Hypothalamus (tissue), 51 donors: ENCODE measurements at places on chromosomes 2 and 18.
A peak's percentile ranks its signal among the peaks of the same experiment; 100 is the strongest.

GRCh38 chr2:183996825-183997793 lies 601.2 kb upstream of the ZNF804A start:
- no peak for DNase-seq

DNA sequence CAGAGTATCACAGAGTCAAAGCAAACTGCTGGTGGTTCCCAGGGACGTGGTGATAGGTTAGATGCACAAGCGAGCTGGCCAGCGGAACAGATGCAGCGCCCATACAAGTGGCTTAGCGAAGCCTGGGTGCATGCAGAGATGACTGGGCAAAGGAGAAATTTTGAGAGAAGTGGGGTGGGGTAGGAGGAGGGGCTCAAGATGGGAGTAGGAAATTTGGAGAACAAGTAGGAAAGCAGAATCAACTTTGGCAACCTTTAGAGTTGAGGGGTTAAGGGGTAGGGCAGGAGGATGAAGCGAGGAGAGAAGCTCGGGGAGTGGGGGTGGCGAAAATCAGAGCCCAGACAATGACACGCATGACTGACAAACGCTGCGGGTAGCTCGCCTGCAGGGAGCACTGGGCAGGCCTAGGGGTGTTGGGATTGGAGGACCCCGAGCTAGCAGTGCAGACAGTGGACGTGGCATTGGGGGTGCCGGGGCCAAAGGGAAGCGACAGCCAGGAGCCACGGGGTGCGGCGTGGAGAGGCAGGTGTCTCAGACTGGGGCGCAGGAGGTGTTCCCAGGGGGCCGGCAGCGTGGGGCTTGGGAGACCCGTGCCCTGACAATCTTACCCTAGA lies 431 bp downstream of the FAM98A start:
- peak; percentile 19 for DNase-seq

- DNase-seq = no peak
These were observed 23.2 kb downstream of the HDAC4 start for GRCh38 chr2:239377591-239377990.

DNA sequence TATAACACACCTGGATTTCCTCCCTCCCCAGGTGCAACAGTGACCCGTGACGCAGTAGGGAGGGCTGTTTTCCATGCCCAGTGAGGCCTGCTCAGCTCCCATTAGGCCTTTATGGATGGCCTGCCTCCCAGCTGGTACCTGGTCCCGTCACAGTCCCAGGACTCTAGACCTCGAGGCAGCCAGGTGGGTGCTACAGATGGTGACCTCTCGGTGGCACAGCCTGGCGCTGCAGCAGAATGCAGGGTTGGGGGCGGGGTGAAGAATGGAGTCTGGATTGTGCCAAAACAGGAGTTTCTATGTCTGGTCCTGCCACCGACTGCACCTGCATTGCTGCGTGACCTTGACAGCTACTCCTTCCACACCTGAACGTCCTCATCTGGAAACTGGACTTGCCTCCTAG lies 18.0 kb upstream of the YWHAQ start:
- no peak for DNase-seq

GRCh38 chr2:188659656-188660406 lies 314.3 kb upstream of the COL3A1 start:
- no peak for DNase-seq

DNA sequence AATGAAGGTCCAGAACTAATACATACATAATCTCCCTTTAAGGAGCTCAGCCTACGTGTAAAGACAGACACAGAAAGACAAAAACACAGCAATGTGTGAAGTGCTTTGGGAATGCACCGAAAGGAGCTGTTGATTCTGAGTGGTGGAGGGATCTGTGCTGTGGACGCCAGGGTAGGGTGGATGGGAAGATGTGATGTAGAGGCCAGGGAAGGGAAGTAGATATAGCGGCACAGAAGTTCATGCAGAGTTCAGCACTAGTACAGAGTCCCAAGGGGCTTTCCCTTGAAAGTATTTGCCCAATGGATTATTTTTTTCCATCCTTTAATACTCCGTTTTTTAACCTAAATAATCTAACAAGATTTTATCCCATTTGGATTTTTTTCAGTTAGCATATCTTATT lies 32.1 kb upstream of the DOCK10 start:
- DNase-seq = no peak

- DNase-seq = no peak
These were observed 75.5 kb upstream of the LPIN2 start for GRCh38 chr18:3088449-3088848.
